ENCODE measurements at places on chromosomes 2 and 18.

GRCh38 chr2:157866202-157866601, 9.9 kb downstream of the ACVR1 start:
- no peak for DNase-seq

- no peak for DNase-seq
Observed at GRCh38 chr2:214180686-214181085, 230.2 kb upstream of the VWC2L start.

GRCh38 chr2:48364100-48364499, 165.9 kb upstream of the STON1 start:
- DNase-seq, result no peak

GRCh38 chr2:191675807-191676721, 1.9 kb upstream of the NABP1 start:
- DNase-seq, result peak; percentile 64

DNA sequence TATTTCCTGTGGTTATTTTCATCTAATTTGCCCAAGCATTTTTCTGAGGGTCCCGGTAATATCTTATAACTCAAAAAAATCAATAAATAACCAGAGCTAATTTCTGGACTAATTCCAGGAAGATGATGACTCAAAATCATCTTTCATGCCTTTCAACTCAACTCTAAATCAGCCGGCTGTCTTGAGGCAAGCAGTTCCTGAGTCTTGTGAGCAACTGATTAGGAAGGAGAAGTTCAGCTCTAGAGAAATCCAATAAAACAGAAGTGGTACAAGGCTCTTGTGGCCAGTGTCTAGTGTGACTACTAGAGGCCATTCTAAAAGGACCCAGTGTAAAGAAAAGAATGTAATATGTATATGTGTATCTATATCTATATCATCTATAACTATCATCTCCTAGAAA, 890.4 kb downstream of the TRIB2 start:
- DNase-seq, result no peak
